NCI-H187 treated with DMSO at 0.1 percent for 48 hours (cell line): ENCODE measurements at places on chromosomes 3 and 15.

- no peak for DNase-seq
Measured at GRCh38 chr3:115687721-115688120, 64.4 kb downstream of the GAP43 start.

GRCh38 chr3:20023623-20024405, 11.8 kb upstream of the PP2D1 start:
- no peak for DNase-seq

GRCh38 chr3:132254076-132254755, 63.0 kb upstream of the ACP3 start:
- DNase-seq, result no peak

- DNase-seq, result no peak
Measured at GRCh38 chr3:10453431-10454163, 51.8 kb downstream of the ATP2B2 start.

DNA sequence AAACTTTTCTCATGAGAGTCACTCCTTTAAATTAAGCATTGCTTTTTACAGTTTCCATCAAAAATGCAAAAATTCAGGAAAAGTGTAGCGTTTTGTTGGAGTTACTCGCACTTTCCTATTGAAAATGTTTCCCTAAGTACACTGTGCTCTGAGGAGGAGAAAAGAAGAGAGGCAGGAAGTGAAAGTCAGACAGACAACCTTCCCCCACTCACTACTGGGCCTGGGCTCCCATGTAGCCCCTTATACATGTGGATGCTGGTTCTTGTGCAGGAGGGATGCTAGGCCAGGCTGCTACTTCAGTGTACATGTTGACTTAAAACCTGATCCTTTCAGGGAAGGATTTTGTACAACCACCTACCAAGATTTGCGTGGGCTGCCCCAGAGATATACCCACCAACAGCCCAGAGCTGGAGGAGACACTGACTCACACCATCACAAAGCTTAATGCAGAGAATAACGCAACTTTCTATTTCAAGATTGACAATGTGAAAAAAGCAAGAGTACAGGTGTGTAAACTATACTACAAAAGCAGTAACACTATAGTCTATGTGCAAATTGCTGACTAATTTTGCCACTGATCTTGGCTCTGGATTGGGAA, 15.1 kb downstream of the KNG1 start:
- DNase-seq, result no peak

DNA sequence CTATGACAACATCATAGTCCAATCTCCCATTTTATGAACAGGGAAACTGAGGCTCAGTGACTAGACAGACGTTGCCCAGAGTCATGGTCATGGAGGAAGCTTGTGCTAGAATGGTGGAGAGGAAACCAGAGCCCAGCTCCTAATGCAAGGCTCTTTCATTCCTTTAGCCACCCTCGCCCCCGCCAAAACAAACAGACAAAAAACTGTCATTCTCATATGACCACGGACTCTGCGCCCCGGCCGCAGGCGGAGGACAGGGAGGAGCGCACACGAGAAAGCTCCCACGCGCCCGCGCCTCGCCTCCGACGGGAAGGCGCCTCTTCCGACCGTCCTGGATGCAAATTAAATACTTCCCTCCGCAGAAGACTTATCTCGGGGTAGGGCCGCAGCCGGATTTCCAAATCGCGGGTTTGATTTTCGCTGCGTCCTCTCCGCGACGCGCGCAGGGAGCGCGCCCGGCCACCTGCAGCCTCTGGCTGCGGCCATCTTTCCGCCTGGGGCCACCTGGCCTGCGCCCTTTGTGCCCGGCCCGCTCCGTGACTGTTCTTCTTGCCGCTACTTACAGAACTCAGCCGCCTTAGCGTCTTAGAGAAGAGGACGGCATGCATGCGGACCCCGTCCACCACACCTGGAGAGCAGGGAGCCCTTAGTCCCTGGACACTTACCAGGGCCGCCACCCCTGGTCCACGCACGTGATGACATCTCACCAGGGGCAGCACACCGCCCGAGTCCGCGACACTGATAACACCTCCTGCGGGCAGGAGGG, 670 bp upstream of the ATP13A3 start:
- DNase-seq, result no peak
